GM10248 (cell line): ENCODE measurements at places on chromosomes 6 and 20.

- no peak for DNase-seq
Observed at GRCh38 chr20:61625246-61625645, 373.2 kb downstream of the CDH4 start.

GRCh38 chr6:145086197-145086596, 649.1 kb downstream of the EPM2A start:
- no peak for DNase-seq

GRCh38 chr6:165008971-165009370, 300.4 kb downstream of the C6orf118 start:
- no peak for DNase-seq

DNA sequence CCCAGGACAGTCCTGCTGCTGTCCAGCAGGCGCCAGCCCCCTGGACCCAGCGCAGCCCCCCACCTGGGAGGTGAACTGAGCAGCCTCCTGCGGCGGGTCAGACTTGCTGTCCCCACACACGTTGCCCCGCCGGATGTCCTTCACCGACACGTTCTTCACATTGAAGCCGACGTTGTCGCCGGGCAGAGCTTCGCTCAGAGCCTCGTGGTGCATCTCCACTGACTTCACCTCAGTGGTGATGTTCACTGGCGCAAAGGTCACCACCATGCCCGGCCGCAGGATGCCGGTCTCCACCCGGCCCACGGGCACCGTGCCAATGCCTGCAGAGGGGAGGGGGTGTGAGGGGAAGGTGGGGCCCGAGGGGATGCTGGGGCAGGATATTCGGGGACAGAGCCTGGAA, 8.5 kb downstream of the EEF1A2 start:
- no peak for DNase-seq

GRCh38 chr20:59265298-59265697, 35.1 kb upstream of the EDN3 start:
- DNase-seq: no peak

- no peak for DNase-seq
Observed at GRCh38 chr20:62795023-62795761, 1.1 kb upstream of the MRGBP start.

- DNase-seq: no peak
Observed at GRCh38 chr20:53833333-53834061, 236.9 kb downstream of the BCAS1 start.

GRCh38 chr6:160791459-160791858, 89.4 kb downstream of the PLG start:
- no peak for DNase-seq

DNA sequence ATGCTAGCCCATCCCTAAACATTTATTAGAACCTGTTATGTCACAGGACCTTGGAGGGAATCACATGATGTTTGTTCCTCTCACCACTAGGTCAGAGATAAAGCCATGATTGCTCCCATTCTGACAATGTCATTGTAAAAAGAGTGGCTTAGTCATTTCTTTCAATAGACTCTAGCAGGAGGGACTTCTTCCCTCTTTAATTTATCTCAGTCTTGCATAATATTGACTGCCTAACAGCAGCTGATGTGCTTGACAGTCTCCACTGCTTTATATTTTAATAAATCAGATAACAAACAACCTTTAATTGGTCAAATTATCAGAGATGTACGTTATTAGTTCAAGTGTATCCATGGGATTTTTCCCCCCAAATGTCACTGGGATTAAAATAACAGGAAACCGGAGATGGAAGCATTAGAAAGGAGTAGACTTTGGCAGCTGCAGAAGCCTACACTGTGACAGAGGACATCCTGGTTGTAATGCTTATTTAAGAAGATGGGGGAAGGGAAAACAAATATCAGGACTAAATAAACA, 39.6 kb downstream of the LAMA4 start:
- DNase-seq: no peak

GRCh38 chr6:135118134-135118730, 62.9 kb upstream of the MYB start:
- no peak for DNase-seq

- DNase-seq: no peak
Observed at GRCh38 chr20:635893-636338, 17.1 kb downstream of the SRXN1 start.

- DNase-seq: no peak
Observed at GRCh38 chr6:51019806-51020205, 201.1 kb downstream of the TFAP2B start.
